ENCODE measurements at places on chromosomes 13 and 19. TPM values are rescaled to one million over a fixed set of nuclear protein-coding genes. Genes with fewer than 3 reads are reported as not detected.

DNA sequence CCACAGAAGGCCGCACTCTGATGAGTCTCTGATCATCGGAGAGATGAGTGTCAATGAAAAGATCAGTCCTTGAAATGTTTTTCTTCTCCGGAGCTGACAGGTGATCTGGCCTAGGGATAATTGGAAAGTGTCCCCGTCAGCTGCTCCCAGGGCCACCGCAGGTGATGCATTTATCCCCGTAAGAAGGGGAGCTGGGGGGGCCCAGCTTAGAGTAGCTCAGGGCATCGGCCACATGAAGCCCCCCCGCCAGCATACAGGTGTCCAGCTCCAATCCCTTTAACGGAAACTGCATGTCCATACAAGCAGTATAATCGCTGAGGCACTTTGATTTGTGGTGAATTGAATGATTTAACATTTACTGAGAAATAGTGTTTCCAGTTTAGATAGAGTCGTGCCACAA is 27.7 kb downstream of the ATP4B start:
- no peaks in the 10 kb centered on the region for H3K4me1 ChIP-seq
- H3K4me3 ChIP-seq, result no peak overlapping the region
- no peak for DNase-seq
- peaks cover 15% of the 10 kb centered on the region for H3K36me3 ChIP-seq

Gene CYP2A7
- not detected for total RNA-seq

GRCh38 chr19:50728084-50728737 is 5.0 kb downstream of the CLEC11A start:
- H3K36me3 ChIP-seq, result no peaks in the 10 kb centered on the region
- DNase-seq, result no peak
- H3K4me3 ChIP-seq, result no peak overlapping the region
- H3K4me1 ChIP-seq, result no peaks in the 10 kb centered on the region
- peaks cover 2% of the 10 kb centered on the region for H3K27me3 ChIP-seq

Gene LENG1
- 5.5 TPM for total RNA-seq

All from GM12878 (cell line).